Activated CD8-positive, alpha-beta memory T cell treated with anti-CD3 and anti-CD28 coated beads for 48 hours (primary cell): ENCODE measurements at places on chromosomes 12 and 14.

DNA sequence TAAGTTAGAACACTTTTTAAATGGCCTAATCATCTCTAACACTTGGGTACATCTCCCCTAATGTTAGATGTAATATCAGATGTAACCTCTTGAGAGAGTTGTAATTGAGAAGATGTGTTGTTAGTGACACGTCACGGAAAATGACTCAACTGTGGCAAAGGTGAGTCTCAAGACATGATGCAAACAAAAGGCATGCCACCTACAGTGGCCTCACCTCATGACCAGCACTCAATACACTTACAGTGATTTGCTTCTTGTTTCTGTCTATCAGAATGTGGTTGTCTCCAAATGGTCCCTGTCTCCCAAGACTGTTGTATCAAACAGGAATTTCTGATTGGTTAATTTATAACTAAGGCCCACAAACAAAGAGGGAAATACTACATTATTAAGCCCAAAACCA, 91.2 kb downstream of the SLC25A21 start:
- DNase-seq, result no peak

DNA sequence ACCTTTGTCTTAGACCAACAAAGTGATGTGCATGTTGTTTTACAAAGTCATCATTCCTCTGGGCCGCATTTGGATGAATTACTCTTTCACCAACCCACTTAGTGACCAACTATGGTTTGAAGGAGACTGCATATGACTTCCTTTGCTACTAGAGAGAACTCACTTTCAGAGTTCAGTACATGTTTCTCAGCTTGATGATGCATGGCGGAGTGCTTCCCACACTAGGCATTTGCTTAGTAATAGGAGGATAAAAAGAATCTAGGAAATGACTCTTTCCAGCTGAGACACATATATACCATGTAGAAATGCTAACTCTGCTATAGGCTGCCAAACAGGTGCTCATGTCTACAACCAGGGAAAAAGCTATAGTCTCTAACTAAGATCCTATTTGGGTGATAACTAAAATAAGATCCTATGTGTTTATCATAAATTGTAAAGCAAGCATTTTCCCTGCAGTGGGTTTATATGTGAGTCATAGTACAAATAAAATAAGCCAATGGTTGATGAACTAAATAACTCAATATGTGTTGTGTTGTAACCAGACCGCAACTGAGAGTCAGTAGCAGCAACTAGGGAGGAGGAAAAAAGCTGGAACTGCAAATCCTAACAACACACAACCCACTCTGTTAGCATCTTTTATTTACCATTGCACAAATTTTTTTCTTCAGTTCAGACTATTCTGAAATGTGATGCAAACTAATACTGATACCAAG, 87.2 kb downstream of the TSPAN8 start:
- no peak for DNase-seq

GRCh38 chr14:50954811-50955372, 10.6 kb upstream of the PYGL start:
- DNase-seq, result no peak

GRCh38 chr14:81435391-81436295, 35.5 kb upstream of the STON2 start:
- DNase-seq, result no peak

DNA sequence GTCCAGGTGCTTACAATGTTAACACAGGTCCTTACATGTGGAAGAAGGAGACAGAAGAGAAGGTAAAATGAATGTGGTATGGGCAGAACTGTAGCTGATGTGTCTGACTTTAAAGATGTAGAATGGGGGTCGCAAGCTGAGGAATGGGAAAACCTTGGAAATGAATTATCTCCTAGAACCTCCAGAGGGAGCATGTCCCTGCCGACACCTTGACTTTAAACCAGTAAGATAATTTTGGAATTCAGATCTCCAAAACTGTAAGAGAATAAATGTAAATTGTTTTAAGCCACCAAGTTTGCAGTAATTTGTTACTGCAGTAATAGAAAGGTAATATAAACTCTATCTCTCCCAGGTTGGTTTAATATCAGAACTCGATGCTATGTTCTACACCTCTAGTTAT, 80.1 kb upstream of the ALG10 start:
- no peak for DNase-seq

- no peak for DNase-seq
Measured at GRCh38 chr14:50859296-50859624, 12.6 kb upstream of the ABHD12B start.
